Stimulated activated CD4-positive, alpha-beta T cell treated with anti-CD3 and anti-CD28 coated beads, TNF-alpha, amount 100 ng/mL, for 48 hours (primary cell): ENCODE measurements at places on chromosomes 2 and 18.

DNA sequence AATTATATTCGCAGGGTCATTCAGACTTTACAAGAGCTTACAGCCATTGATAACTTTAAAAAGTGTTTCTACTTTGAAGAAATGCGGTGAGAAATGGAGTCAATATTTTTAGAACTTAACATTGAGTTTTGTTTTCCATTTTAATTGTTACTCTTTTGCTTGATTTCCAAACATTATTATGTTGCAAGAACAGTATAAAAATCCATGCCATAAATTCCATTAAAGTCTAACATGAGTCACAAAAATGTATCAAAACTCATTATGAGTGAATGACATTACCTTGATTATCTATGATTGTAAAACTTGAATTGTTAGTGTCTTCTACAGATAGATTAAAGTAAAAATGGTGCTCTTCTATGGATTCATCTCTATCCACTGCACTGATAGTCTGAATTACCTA lies 92.6 kb downstream of the CDH19 start:
- DNase-seq = no peak

DNA sequence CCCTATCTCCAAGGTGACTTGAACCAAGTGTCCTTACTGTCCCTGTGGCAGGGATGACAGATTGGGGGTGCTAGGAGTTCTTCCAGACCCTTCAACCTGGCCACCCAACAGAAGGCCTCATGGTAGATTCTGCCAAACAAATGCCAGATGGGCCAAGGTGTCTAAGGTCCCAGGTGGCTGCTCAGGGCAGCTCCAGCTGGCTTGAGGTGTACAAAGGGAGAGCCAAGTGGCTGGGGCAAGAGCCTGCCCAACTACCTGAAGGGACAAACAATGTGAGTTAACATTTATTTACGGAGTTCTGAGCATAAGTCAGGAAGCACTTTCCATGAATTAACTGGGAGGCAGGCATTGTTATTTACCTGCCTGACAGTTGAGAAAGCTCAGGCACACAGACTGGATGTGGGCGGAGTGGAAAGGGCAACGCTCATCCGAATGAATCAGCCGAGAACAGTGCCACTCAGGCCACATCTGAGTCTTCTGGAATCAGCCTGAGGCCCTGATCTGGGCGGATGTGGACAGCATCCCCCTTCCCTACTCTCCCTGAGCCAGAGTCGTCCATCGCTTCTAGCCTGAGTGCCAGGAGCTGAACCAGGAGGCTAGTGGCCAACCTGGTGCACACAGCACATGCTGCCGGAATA lies 4.4 kb upstream of the KCNIP3 start:
- no peak for DNase-seq

DNA sequence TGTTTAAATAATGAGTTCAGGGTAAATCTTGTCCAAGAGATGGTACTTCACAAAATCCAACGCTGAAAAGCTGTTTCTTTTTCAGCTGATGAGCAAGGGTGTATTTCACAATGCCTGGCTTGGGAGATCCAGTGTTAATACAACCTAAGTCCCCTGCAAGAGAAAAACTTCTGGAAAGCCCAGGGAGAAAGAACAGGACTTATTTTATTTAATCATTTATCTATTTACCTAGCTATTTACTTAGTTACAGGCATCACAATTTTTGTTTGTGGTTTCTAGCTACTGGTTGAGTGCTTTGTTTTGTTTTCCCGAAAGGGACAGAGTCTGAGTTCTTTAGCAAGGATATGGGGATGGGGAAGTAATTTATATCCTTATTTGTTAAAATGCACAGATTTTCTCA lies 598.2 kb upstream of the SYT4 start:
- DNase-seq = no peak

DNA sequence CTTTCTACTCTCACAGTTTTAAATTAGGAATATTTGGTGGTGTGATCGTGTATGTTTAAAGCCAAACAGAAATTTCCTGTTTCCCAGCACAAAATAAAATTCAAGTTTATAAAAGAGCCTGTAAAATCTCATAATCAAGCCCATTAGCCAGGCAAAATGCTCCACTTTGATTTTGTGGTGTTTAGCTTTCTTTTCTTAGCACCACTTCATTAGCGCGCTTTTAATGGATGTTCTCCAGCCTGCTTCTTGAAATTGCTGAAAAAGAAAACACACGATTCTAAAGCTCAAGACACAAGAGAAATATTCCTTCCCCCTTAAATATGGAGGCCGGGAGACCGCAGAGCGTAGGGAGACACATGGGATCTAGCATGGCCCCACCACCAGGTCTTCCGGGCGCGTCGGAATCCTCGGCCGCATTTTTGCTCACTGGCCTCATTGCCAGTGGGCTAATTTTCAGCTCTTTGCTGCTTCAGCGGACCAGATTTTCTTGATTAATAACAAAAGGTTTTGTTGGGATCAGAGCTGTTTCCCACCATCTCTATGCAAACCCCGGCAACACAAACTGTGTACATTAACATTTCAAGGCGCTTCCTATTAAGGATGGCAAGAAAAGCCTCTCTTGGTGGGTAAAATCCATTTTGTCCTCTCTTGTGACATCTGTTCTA lies 40.4 kb upstream of the ID2 start:
- no peak for DNase-seq

- no peak for DNase-seq
Observed at GRCh38 chr2:134225841-134226240, 28.0 kb upstream of the MGAT5 start.

DNA sequence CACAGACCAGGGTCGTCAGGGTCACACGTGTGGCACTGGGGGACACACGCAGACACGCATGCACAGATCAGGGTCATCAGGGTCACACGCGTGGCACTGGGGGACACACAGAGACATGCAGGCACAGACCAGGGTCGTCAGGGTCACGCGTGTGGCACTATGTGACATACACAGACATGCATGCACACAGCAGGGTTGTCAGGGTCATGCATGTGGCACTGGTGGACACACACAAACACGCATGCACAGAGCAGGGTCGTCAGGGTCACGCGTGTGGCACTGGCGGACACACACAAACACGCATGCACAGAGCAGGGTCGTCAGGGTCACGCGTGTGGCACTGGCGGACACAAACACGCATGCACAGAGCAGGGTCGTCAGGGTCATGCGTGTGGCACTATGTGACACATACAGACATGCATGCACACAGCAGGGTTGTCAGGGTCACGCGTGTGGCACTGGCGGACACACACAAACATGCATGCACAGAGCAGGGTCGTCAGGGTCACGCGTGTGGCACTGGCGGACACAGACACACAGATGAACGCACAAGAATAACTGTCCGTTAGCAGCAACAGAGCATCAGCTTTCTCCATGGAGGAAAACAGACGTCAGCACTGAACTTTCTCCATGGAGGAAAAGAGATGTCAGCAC lies 34.9 kb downstream of the HDAC4 start:
- no peak for DNase-seq

DNA sequence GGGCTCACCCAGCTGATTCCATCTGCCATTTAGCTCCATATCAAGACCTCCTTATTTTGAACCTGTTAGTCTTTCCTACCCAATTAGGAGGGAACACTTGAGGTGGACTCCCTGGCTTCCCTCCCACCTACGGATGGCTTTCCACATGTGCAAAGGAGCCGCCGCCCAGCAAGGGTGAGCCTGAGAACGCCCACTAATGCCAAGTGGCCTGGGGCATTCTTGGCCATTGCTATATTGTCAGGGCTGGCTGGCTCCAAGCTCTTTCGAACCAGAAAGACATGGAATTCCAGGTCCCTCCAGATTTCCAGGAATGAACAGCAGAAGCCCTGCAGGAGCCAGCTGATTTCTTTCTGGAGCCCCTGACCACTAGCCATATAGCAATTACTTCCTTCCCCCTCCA lies 196.2 kb downstream of the SMAD7 start:
- DNase-seq = no peak
